ENCODE measurements at places on chromosomes 6 and 20. TPM values are rescaled to one million over a fixed set of nuclear protein-coding genes. Genes with fewer than 3 reads are reported as not detected.

- DNase-seq: no peak
Measured at GRCh38 chr6:77403424-77403823, 59.9 kb downstream of the HTR1B start.

DNA sequence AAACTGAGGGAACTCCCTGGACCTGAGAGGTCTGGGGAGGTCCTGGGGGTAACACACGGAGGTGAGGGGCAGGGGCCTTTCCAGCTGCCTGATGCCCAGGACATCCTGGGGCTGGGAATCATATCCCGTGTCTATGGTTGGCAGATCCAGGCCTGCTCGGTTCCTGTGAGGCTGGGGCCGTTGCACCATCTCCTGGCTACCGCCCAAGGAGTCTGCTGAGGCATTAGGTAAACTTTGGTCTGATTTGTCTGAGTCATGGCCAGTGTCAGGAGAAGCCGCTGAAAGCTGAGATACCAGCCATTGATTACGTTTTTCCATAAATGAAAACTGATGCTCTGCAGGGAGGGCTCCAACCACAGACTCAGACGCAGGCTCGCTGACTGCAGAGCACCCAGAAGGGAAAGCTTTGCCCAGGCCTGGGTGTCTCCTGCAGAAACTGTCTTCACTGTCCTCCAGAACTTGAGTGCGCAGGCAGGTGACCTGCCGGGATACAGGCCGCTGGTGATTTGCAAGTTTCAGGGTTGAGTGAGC lies 14.2 kb downstream of the TRAF3IP2 start:
- no peak for DNase-seq

DNA sequence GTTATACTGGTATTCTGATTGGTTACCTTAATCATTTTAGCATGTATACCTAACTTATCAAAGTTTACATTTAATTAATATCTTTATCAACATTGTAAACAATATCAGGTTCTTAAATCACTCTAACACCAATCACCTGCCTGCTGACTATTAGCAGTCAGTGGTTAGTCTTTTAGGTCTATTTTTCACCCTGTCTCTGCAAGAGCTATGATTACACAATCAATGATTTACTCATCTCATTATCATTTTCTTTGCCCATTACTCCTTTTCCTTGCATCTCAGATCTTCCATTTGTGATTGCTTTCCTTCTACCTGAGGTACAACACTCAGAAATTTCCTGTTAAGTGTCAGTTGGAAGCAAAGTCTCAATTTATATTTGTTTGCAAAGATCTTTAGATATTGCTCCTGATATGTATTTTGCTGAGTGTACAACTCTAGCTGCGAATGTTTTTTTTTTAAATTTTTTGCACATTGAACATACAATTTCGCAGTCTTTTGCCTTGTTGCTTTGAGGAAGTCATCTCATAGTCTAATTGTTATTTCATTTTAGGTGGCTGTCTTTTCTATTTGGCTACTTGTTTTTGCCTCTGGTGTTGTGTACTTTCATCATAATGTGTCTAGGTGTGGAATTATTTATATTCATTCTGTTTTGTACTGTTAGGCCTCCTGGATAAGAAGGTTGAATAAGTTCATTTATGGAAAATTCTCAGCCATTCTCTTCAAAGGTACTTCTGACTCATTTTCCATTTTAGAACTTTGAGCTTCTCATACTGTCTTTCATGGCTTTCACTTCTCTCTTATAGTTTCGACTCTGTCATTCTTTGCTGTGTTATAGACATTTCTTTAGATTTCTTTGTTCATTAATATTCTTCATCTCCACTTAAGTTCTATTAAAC lies 104.9 kb upstream of the CEP162 start:
- DNase-seq: no peak

LY6G6F gene
- total RNA-seq: not detected

SLC22A23 gene
- 72.7 TPM for total RNA-seq

GRCh38 chr6:1080453-1081337 lies 231.2 kb upstream of the FOXQ1 start:
- DNase-seq: no peak

DNA sequence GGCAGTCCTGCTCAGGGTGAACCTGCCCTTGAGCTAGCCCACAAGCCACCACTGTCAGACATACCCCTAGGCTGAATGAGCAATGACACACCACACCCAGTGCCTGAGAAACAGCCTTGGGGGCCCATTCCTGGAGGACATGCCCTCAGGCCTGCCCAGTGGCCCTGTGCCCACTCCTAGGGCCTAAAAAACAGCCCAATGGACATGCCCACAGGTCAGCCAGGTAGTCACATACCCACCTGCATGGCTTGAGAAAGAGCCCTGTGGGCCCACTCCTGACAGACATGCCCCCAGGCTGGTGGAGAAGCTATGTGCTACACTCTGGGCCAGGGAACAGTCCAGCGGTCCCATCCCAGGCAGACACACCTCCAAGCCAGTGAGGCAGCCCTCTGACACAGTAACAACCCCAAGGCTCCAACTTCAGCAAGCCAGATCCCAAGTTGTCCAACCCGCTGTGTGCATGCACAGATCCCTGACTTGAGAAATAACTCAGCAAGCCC lies 491.1 kb downstream of the KIF16B start:
- DNase-seq: no peak

MLN gene
- not detected for total RNA-seq

DNA sequence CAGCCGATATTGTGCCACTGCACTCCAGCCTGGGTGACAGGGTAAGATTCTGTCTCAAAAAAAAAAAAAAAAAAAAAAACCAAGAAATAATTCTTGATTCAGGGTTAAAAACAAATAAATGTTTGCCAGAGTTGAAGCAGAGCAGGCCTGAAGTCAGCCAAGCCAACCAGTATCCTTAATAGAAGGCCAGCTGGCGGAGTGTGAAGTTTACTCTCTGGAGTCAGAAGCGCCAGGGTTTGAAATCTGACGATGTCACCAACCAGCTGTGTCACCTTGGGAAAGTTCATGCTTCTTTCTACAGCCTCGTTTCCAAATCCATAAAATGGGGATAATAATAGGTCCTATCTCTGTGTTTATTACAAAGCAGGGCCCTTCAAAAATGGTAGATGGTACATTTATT lies 73.0 kb upstream of the ENPP5 start:
- DNase-seq: no peak

All from endothelial cell (in vitro differentiated cells).